ENCODE measurements at places on chromosomes 2 and 18.

- DNase-seq = peak; percentile 68
These were observed 125.5 kb upstream of the SERTAD2 start for GRCh38 chr2:64779117-64779690.

- DNase-seq = peak; percentile 2
These were observed 1184.0 kb upstream of the GYPC start for GRCh38 chr2:125471963-125472362.

GRCh38 chr2:221818616-221819320, 246.7 kb upstream of the EPHA4 start:
- DNase-seq = no peak

DNA sequence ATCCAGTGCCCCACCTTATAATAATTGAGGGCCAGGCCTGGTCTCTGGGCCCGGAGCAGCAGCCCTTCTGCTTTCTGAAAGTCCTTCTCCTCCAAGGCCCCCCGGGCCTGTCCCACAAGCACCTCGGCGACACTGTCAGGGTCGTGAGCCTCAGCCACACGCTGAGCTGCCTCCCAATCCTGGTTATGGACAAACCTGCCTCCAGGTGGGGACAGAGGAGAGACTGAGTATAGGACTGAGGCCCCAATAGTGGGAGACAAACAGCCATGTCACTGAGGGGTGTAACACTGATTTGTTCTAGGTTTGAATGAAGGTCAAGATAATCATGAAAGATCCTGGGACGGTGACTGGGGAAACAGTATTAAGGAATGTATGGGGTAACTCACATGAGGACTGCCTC, 11.8 kb downstream of the KRTCAP3 start:
- DNase-seq = no peak

- DNase-seq = no peak
These were observed 205.5 kb downstream of the ZNF521 start for GRCh38 chr18:25146512-25146910.

- no peak for DNase-seq
These were observed 118.8 kb upstream of the EPB41L3 start for GRCh38 chr18:5662586-5663090.

DNA sequence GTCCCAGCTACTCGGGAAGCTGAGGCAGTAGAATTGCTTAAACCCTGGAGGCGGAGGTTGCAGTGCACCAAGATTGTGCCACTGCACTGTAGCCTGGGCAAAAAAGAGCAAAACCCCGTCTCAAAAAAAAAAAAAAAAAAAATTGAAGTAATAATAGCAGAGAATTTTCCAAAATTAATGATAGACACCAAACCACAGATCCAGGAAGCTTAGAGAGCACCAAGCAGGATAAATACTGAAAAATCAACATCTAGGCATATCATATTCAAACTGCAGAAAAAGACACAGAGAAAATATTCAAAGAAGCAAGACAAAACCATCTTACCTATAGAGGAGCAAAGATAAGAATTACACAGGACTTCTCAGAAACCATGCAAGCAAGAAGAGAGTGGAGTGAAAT, 33.5 kb downstream of the BUB1 start:
- no peak for DNase-seq

- peak; percentile 83 for DNase-seq
These were observed 418.8 kb upstream of the SPHKAP start for GRCh38 chr2:228600265-228600664.

DNA sequence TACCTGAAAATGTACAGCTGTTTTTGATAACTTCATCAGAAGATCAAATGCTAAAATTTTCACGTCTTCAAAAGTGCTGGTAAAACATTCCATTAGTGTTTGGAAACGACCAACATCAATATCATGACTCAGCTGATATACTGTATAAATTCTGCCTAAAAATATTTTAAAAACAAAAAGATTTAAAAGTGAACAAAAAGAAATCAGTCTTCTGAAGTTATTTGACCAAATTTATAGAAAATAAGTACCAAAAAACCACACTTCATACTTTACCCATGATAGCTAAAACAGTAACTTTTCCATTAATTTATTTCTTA, 35.6 kb downstream of the THADA start:
- no peak for DNase-seq

DNA sequence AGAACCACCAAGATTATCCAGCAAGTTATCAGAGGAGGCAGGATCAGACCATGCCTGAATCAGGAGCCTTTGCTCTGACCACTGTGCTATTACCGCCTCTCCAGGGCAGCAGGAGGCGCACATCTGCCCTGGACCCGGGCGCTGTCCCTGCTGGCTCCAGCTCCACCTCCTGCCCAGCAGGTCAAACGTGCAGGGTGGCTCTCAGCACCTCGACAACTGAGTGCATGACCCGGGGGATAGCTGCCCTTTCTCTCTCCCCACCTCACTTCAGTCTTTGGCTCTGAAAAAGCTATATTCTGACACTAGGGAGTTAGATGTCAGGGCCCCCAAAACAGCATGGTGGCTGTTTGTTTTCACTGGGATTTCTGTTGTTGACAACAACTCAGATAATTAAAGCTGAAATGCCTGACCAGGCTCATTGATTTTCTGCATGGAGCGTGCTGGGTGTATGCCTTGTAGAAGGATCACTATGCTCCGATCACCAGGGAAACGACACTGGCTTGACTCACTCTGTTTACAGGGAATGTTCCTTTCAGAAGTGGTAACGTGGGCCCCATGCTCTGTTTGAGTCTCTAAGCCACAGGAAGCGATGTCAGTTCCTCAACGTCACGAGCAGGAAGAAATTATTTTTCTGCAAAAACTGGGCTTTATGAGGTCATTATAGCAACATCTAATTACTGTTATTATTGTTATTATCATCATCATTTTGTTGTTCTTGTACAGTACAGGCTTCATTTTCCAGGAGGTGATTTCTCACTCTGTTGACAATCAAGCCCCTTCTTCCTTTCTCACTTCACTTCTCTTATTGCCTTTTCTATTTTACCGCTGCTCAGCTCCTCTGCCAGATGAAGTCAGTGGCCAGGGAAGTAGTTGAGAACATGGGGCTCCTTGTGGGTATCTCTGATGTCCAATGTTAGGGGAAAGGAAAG, 125.6 kb downstream of the PLB1 start:
- DNase-seq = peak; percentile 94

DNA sequence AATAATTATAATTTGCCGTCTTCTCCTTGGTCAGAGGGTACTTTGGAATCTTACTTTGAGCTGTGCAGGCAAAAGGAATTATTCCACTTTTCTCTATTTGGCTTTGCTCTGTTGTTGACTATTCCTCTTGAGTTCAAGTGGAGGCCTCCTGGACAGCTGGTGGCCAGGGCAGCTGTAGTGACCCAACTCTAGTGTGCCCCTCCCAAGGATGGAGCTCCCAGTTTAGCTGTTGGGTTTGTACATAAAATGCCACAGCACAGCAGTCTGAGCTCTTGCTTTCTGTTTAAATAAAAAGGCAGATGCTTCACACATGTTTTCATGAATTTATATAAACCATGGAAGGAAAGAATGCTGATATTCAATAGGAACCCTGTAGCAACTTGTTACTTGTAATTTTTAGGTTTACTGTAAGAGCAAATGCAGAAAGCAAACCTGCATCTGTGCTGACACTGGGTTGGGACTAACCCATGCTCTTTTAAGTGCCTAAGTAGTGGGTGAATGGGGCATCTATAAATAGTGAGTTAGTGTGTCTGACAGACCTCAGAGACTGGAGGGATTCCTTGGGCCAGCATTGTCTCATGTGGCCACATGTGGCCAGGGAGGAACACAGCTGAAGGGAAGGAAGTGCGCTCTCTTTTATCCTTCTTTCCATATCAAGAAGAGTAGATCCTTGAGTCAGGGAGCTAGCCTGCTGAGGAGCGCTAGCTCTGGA, 121.8 kb downstream of the FHOD3 start:
- no peak for DNase-seq

DNA sequence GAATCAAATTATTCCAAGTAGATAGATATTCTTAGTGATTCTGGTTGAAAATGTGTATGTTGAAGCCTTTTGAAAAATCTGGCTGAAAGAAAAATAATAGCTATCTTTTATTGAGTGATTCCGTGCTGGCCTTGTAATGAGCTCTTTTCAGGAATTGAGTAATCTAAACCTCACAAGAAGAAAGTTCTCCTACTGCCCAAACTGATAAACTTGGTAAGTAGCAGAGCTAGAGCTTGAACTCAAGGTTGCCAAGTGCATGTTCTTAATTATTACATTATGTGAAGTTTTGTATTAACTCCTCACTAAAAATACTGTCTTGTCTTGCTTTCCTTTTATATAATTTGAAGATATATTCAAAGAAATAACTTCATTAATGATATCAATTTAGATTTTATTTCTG, 1.6 kb upstream of the PPP1R1C start:
- DNase-seq = no peak

- DNase-seq = no peak
These were observed 3.6 kb downstream of the IGFBP2 start for GRCh38 chr2:216636551-216637450.

GRCh38 chr18:44788334-44788733, 107.6 kb downstream of the SETBP1 start:
- no peak for DNase-seq

- DNase-seq = peak; percentile 29
These were observed 212.0 kb upstream of the NABP1 start for GRCh38 chr2:191465766-191466420.

DNA sequence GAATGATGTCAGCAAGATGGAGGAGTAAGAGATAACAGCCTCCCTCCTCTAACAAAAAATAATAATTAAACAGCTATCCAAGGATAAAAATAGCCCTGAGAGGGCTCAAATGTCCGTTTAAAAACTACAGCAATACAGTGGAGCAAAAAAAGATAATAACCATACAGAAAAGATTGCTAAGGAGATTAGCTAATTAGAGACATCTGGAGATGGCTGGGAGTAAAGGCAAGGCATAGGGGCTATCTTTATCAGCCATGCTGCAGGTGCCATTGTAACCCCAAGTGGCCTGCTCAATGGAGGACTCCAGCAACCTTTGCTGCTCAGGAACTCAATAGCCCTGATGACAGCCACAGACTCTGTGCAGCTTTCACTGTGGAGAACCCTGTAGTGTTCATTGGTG, 42.7 kb downstream of the MDH1 start:
- no peak for DNase-seq

DNA sequence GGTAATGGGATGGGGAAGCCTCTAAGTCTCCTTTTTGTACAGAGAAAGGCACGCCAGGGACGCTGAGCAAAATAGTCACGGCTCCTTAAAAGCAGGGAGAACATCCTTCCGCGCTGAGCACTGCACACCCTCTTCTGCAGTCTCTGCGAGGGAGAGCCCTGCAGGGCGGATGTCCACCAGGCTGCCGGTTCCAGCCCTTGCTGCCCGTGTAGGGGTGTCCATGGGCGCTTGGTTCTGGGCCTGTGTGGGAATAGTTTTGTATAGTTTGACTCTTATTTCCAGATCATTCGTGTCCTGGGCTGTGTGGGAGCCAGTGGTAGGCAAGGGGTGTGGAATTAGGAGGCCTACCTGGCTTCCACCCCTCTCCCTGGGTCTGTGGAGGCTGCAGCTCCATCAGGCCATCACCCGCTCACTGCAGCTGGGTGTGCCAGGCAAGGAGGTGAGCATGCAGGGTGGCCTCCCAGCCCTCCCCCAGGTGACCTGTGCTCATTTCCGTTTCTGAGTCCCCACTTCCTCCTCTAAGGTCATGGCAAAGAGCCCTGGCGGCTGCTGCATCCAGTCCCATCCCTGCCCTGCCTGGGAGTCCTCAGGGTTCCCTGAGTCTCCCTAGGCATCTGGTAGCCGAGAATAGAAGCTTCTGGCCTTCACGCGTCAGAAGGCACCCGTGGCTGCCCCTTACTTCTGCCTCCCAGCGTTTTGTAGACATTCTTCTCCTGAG, 202.6 kb downstream of the LDLRAD4 start:
- no peak for DNase-seq

GRCh38 chr2:231687961-231688360, 20.4 kb upstream of the PTMA start:
- DNase-seq = no peak

DNA sequence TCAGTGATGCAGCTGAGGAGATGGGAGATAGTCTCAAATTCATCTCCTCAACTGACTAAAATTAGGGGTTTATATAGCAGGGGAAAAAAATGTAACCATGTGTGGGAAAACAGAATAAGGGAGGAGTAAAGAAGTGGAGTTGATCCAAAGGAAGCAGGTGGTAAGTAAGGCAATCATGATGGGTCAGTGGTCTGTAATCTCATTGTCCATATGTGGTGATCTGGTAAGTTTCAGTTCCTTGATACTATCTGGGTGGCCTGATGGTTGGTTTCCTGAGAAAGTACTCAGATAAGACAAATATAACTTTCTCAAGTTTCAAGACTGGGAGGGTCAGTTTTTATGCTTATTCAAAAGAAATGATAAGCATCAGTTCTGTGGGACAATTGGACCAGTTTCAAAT, 312.3 kb upstream of the KCNJ3 start:
- DNase-seq = no peak

- DNase-seq = no peak
These were observed 1.8 kb downstream of the GLS start for GRCh38 chr2:190882411-190882766.

DNA sequence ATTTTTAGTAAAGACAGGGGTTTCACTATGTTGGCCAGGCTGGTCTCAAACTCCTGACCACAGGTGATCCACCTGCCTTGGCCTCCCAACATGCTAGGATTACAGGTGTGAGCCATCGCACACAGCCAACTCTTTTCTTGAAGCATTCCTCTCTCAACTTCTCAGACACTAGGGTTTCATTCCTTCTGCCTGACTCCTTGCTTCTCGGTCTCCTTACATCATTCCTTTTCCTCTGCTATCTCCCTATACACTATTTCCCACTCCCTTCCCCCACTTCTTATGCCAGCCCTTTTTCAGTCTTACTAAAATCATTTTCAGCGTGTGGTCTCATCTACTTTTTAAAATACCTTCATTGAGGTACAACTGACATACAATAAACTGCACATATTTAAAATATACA, 6.1 kb downstream of the SOS1 start:
- no peak for DNase-seq

DNA sequence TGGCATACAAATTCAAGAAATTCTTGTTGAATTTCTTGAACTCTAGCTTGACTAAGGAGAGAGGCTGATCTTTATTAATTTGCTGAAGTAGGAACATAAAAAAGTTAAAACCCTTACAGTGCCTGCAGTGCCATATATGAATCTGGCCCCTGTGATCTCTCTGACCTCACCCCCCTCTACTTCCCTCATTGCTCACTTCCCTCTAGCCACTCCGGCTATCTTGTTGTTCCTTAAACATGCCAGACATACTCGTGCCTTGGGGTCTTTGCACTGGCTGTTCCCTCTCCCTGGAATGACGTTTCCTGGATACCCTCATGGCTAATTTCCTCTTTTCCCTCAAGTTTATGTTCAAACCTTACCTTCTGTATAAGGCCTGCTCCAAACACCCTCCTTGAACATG, 246.3 kb upstream of the SIX2 start:
- no peak for DNase-seq

DNA sequence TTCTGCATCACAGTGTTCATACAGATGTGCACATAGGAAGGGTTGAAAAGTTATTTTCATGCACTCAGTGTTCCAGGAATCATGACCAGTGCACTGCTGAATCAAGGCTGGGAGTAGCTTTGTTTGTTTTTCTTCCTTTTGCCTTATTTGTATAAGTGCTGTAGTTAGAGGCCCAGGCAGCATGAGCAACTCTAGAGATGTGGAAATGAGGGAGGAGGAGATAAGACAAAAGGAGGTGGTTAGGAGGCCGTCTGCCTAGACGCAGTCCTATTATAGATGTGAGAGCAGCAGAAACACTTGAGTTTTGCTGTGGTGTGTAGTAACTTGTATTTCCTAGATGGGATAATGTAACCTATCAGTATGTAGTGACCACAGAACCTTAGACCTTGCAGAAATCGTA, 264.3 kb upstream of the RASGRP3 start:
- DNase-seq = peak; percentile 63

- no peak for DNase-seq
These were observed 36.3 kb upstream of the ITM2C start for GRCh38 chr2:230828272-230828961.

- peak; percentile 5 for DNase-seq
These were observed 100.5 kb upstream of the VWC2L start for GRCh38 chr2:214310319-214310718.

Data from AG08395 (cell line).